ENCODE measurements at places on chromosomes 16 and 17.

DNA sequence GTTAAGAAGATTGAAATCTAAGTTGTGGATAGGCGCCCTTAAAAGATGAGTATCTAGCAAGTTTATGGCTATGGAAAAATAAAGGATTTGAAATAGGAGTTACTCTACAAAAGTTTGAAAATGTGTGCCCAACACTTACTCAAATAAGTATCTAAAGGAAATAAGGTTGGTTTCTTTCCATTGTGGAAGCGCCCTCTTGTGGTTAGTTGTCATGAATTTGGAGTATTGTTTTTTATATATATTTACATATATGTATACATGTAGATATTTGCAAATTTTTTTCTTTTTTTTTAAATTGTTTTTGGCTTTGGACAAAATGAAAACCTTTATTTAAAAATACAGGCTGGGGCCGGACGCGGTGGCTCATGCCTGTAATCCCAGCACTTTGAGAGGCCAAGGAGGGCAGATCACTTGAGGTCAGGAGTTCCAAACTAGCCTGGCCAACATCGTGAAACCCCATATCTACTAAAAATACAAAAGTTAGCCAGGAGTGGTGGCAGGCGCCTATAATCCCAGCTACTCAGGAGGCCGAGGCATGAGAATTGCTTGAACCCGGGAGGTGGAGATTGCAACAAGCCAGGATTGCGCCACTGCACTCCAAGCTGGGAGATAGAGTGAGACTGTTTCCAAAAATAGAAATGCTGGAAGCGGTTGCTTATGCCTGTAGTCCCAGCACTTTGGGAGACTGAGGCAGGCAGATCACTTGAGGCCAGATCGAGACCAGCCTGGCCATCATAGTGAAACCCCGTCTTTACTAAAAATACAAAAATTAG lies 24.0 kb upstream of the VPS4A start:
- peak overlapping the region; percentile 17 for H3K27ac ChIP-seq
- H3K36me3 ChIP-seq, result peaks cover 24% of the 10 kb centered on the region
- H3K4me3 ChIP-seq, result no peak overlapping the region
- H3K4me1 ChIP-seq, result no peaks in the 10 kb centered on the region

- no peaks in the 10 kb centered on the region for H3K27me3 ChIP-seq
- DNase-seq, result peak; percentile 84
- H3K4me1 ChIP-seq, result peaks cover 41% of the 10 kb centered on the region
- no peaks in the 10 kb centered on the region for H3K36me3 ChIP-seq
- H3K4me3 ChIP-seq, result peak overlapping the region; percentile 47
These were observed 31.4 kb downstream of the ACTG1 start for GRCh38 chr17:81481073-81481799.

DNA sequence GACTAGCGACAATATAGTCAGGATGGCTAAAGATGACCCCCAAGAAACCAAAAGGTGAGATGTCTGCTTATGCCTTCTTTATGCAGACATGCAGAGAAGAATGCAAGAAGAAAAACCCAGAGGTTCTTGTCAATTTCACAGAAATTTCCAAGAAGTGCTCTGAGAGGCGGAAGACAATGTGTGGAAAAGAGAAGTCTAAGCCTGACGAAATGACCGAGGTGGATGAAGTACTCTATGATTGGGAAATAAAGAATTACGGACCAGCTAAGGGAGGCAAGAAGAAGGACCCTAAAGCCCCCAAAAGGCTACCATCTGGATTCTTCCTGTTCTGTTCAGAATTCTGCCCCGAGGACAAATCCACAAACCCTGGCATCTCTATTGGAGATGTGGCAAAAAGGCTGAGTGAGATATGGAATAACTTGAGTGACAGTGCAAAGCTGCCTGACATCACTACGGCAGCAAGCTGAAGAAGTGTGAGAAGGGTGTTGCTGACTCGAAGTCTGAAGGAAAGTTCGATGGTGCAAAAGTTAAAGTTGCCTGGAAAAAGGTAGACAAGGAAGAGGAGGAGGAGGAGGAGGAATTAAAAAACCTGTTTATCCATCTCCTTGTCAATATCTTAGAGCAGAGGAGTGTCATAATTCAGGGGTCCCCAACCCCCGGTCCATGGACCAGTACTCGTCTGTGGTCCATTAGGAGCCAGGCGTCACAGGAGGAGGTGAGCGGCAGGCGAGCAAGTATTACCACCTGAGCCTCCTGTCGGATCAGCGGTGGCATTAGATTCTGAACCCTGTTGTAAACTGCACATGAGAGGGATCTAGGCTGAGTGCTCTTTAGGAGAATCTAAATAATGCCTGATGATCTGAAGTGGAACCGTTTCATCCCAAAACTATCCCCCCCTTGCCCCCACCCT lies 25.1 kb upstream of the ADGRG1 start:
- peaks cover 47% of the 10 kb centered on the region for H3K27me3 ChIP-seq
- no peak overlapping the region for H3K27ac ChIP-seq
- H3K36me3 ChIP-seq, result no peaks in the 10 kb centered on the region
- H3K4me3 ChIP-seq, result no peak overlapping the region

DNA sequence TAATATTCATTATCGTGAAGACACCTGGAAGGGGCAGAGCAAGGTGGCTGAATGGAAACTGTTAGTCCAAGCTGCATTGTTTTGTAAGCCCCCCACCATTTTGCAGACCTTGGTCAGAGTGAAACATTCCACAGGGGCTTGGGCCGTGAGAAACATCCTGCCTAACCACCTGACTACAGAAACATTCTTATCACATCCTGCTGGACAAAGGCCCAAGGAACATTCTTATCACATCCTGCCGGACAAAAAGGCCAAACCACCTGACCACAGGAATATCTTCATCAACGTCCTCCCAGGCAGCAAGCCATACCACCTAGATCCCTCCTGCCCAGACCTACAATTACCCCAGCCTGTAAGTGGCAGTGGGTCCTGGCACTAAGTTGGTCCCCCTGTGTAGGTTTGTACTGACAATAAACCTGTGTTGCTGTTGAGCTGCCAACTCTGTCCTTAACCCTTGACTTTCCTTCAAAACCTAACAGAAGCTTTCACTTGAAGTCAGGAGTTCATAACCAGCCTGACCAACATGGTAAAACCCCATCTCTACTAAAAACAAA lies 19.6 kb downstream of the ATF7IP2 start:
- no peak overlapping the region for H3K27ac ChIP-seq
- DNase-seq, result no peak
- H3K36me3 ChIP-seq, result no peaks in the 10 kb centered on the region

GRCh38 chr17:17028059-17028877 lies 14.0 kb upstream of the MPRIP start:
- no peaks in the 10 kb centered on the region for H3K4me1 ChIP-seq
- DNase-seq, result no peak
- H3K27me3 ChIP-seq, result no peaks in the 10 kb centered on the region
- H3K27ac ChIP-seq, result no peak overlapping the region
- H3K36me3 ChIP-seq, result no peaks in the 10 kb centered on the region

GRCh38 chr17:28518132-28518531 lies 12.0 kb downstream of the FOXN1 start:
- no peaks in the 10 kb centered on the region for H3K36me3 ChIP-seq
- no peak for DNase-seq
- no peak overlapping the region for H3K4me3 ChIP-seq
- H3K4me1 ChIP-seq, result no peaks in the 10 kb centered on the region

- H3K36me3 ChIP-seq, result no peaks in the 10 kb centered on the region
- no peaks in the 10 kb centered on the region for H3K27me3 ChIP-seq
- H3K27ac ChIP-seq, result no peak overlapping the region
These were observed 37.7 kb downstream of the ZFHX3 start for GRCh38 chr16:73010150-73010676.

- H3K4me1 ChIP-seq, result no peaks in the 10 kb centered on the region
- H3K27me3 ChIP-seq, result no peaks in the 10 kb centered on the region
- peaks cover 61% of the 10 kb centered on the region for H3K36me3 ChIP-seq
- peak; percentile 10 for DNase-seq
- H3K27ac ChIP-seq, result no peak overlapping the region
- H3K4me3 ChIP-seq, result no peak overlapping the region
These were observed 4.3 kb downstream of the COG1 start for GRCh38 chr17:73197161-73197560.

DNA sequence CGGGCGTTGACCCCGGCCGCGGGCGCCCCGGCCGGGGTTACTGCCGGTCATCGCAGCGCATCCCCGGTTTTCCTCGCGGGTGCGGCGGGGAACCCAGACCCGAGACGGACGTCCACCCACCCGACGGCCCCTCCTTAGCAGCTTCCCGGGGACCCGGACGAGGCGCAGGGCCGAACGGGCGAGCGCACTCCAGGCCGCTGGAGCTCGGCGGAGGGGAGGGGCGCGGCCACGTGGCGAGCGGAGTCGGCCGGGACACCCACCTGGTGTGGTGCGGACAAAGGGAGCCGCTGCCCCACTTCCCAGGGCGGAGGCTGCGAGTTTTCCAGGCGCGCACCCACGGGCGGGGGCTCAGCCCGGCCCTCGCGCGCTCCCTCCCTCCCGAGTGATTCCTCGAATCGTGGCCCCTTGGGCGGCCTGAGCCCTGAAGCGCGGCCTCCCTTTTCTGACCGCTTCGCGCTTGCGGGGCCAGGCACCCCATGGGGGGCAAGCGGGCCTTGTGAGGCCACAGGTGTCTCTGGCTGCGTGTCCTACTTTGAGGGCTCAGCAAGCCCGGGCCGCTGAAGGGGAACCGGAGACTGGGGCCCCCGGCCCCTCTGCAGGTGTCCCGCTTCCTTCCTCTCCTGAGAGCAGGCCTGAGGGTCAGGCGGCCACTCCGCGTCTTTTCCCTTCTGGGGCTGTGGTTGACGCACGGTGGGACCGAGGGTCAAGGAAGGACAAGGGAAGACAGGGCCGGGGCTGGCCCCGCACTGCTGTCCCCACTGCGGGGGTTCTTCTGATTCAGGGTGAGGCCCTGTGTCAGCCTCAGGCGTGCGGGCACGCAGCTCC lies 1.1 kb upstream of the FASN start:
- no peak for DNase-seq
- peak overlapping the region; percentile 65 for H3K4me3 ChIP-seq
- no peaks in the 10 kb centered on the region for H3K27me3 ChIP-seq
- peaks cover 37% of the 10 kb centered on the region for H3K4me1 ChIP-seq
- peaks cover 22% of the 10 kb centered on the region for H3K36me3 ChIP-seq
- peak overlapping the region; percentile 98 for H3K27ac ChIP-seq

- no peaks in the 10 kb centered on the region for H3K27me3 ChIP-seq
- peak overlapping the region; percentile 94 for H3K27ac ChIP-seq
These were observed 4.9 kb downstream of the THRA start for GRCh38 chr17:40067710-40068109.

- no peaks in the 10 kb centered on the region for H3K27me3 ChIP-seq
- H3K4me1 ChIP-seq, result no peaks in the 10 kb centered on the region
- no peak overlapping the region for H3K4me3 ChIP-seq
These were observed 154.5 kb downstream of the LAT start for GRCh38 chr16:29139261-29139802.

GRCh38 chr16:405548-406506 lies 4.1 kb downstream of the DECR2 start:
- H3K4me3 ChIP-seq, result no peak overlapping the region
- no peak overlapping the region for H3K27ac ChIP-seq
- DNase-seq, result no peak
- no peaks in the 10 kb centered on the region for H3K27me3 ChIP-seq
- H3K4me1 ChIP-seq, result peaks cover 1% of the 10 kb centered on the region
- no peaks in the 10 kb centered on the region for H3K36me3 ChIP-seq

DNA sequence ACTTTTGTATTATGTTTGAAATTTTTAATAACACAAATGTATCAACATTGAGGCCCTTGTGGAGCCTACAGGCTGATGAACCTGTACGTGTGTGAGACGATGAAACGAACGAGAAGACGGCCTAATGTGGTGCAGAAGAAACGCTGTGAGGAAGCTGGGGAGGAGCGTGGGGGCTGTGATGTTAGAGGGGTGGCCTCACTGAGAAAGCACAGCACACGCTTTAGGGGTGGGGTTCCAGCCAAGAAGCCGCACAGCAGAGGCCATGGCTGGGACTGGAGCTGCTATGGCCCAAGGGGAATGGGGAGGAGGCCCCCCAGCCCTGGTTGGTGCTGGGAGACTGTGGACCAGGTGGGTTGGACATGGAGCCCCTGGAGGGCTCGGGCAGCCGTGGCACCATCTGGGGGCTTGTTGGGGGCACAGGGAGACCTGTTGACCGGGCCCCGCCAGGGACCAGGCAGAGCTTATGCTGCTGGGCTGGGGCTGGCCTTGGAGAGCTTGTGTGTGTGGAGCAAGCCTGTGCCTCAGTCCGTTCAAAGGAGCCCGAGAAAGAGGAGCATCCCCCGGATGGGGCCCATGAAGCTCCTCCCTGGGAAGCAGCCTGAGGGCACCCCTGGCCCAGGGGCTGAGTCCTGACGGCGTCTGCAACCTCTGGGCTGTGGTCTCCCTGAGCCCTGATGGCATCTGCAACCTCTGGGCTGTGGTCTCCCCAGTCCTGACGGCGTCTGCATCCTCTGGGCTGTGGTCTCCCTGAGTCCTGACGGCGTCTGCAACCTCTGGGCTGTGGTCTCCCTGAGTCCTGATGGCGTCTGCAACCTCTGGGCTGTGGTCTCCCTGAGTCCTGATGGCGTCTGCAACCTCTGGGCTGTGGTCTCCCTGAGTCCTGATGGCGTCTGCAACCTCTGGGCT lies 44.7 kb downstream of the METRNL start:
- no peaks in the 10 kb centered on the region for H3K36me3 ChIP-seq
- H3K27me3 ChIP-seq, result no peaks in the 10 kb centered on the region
- H3K4me3 ChIP-seq, result no peak overlapping the region
- H3K4me1 ChIP-seq, result no peaks in the 10 kb centered on the region
- H3K27ac ChIP-seq, result no peak overlapping the region

- no peaks in the 10 kb centered on the region for H3K27me3 ChIP-seq
- no peaks in the 10 kb centered on the region for H3K36me3 ChIP-seq
- DNase-seq, result no peak
- peak overlapping the region; percentile 50 for H3K4me3 ChIP-seq
These were observed 8.7 kb upstream of the ARHGAP23 start for GRCh38 chr17:38419508-38419981.

- peak; percentile 73 for DNase-seq
- peaks cover 19% of the 10 kb centered on the region for H3K36me3 ChIP-seq
- H3K27ac ChIP-seq, result peak overlapping the region; percentile 72
- no peak overlapping the region for H3K4me3 ChIP-seq
These were observed 23.0 kb upstream of the CHMP6 start for GRCh38 chr17:80968602-80969029.

- no peaks in the 10 kb centered on the region for H3K27me3 ChIP-seq
- no peak for DNase-seq
- no peak overlapping the region for H3K27ac ChIP-seq
These were observed 44.6 kb downstream of the NFAT5 start for GRCh38 chr16:69610356-69610755.

DNA sequence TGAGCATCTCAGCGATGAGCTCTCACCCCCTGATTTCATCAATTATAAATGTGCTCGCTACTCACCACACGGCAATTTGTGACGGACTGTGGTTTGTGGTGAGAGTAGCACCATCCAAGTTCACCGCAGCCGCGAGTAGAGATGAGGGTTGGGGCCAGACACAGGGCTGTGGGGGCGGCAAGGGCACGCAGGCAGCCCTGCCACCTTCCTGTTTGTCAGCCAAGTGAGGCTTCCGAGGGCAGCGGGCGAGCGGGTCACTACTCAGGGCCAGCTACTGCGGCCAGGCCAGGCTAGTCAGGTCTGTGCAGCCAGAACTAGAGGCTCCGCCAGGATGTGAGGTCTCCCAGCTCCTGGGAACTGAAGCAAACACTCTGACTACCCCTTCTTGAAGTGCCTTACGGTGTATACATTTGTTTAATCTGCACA lies 39.6 kb upstream of the MEOX1 start:
- H3K4me3 ChIP-seq, result no peak overlapping the region
- no peaks in the 10 kb centered on the region for H3K36me3 ChIP-seq
- no peaks in the 10 kb centered on the region for H3K27me3 ChIP-seq
- no peak for DNase-seq
- no peak overlapping the region for H3K27ac ChIP-seq

GRCh38 chr16:55056585-55057401 lies 126.1 kb downstream of the IRX5 start:
- no peak overlapping the region for H3K27ac ChIP-seq
- peak overlapping the region; percentile 42 for H3K4me3 ChIP-seq
- H3K4me1 ChIP-seq, result no peaks in the 10 kb centered on the region
- H3K27me3 ChIP-seq, result peaks cover 29% of the 10 kb centered on the region
- no peak for DNase-seq
- no peaks in the 10 kb centered on the region for H3K36me3 ChIP-seq

All from tibial artery (tissue), 4 donors.